GM12892 (cell line): ENCODE measurements at places on chromosomes 1 and 21.

GRCh38 chr1:19011845-19012231 is 55.4 kb upstream of the IFFO2 start:
- no peak for DNase-seq

DNA sequence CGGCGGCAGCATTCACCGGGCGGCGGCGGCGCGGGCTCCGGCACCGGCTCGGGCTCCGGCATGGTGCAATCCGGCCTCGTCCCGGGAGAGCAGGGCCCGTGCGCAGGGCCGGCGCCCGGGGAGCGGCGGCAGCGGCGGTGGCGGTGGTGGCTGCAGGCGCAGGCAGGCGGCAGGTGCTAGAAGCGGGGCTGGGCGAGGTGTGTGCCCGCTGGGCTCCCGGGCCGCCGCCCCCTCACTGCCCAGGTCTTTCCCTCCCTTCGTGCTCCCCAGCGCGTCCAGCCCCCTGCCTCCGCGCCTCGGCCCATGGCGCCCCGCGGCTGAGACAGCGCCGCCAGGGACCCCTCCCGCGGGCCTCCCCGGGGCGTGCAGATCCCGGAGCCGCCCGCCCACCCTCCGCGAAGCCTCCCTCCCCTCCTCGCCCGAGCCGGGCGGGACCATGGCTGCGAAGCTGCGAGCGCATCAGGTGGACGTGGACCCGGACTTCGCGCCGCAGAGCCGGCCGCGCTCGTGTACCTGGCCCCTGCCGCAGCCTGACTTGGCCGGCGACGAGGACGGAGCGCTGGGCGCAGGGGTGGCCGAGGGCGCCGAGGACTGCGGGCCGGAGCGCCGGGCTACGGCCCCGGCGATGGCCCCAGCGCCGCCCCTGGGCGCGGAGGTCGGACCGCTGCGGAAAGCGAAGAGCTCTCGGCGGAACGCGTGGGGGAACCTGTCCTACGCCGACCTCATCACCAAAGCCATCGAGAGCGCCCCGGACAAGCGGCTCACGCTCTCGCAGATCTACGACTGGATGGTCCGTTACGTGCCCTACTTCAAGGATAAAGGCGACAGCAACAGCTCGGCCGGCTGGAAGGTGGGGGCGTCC is 492 bp downstream of the FOXO6 start:
- DNase-seq, result peak; percentile 31

GRCh38 chr1:18732686-18733085 is 102.0 kb downstream of the PAX7 start:
- no peak for DNase-seq

- DNase-seq, result no peak
Measured at GRCh38 chr1:206651958-206652890, 16.9 kb downstream of the DYRK3 start.

GRCh38 chr1:225822655-225823403 is 12.9 kb downstream of the EPHX1 start:
- DNase-seq, result no peak

DNA sequence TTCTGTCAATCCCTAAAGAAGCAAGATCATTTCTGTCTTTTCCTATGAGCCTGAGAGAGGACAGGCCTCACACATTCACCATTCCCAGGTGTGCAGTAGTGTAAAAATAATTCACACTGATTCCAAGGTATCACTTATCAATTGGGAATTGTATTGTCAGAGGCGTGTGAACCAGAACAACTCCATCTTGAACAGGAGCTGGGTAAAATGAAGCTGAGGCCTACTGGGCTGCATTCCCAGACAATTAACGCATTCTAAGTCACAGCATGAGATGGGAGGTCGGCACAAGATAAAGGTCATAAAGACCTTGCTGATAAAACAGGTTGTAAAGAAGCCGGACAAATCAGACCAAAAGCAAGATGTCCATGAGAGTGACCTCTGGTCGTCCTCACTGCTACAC is 239.2 kb downstream of the SMYD3 start:
- DNase-seq, result no peak

GRCh38 chr1:119673171-119673940 is 25.3 kb upstream of the ZNF697 start:
- DNase-seq, result no peak
